NCI-H2171 (cell line): ENCODE measurements at places on chromosomes 3 and 15.

GRCh38 chr3:98809557-98809956, 46.4 kb downstream of the ST3GAL6 start:
- no peak for DNase-seq

DNA sequence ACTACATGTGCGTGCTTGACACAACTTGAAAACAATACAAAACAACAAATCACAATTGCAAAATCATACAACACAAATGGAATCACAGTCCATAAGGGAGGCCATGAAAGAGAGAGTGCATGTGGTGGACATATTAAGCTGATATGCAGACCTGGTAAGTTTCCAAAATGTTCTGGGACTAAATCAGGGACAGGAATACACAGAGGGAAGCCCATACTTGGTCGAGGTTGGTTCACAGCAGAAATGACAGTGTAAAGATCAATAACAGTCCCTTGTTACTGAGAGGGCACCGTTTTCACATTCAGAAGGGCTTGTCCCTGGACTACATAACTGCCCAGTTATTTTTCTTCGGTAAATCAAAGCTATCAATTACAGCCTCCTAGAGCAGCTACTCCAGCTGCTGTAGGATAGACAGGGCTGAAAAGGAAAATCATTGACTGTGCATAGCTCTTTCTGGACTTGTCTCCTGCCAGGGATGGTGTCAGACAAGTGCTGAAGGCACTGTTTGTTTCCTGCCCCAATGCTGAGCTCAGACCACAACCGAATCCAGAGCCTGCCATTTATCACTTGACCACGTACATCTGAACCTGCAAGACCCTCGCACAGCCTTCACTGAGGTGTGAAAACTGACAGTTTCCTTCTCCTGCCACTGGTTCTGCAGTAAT, 79.5 kb upstream of the KCNMB2 start:
- no peak for DNase-seq

DNA sequence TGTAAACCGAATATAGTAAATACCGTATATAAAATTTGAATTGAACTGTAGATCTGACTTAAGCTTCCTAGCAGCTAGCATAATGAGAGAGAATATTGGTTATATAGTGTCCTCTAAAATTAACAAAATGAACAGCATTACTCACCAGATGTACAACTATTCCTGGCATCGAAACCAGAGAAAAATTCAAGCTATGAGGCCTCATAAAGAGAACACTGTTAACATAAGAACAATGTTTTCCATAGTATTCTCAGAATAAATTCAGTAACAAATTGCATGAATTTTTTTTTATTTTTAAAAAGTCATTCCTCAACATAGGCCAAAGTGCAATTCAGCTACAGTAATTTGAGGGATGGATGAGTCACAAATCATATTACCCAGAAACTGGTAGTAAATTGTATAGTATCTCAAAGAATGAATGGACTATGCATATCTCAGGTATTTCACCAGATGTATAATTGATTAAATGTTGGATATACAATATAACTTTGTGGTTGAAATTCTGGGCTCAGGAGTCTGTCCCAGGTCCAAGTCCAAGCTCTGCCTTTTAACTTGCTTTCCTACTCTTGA, 5.0 kb downstream of the TMEM207 start:
- no peak for DNase-seq

- DNase-seq = peak; percentile 82
Observed at GRCh38 chr3:168047190-168047795, 48.4 kb downstream of the GOLIM4 start.

GRCh38 chr3:111998636-111999483, at the start of gene TAGLN3:
Gene TAGLN3, plus strand, starts transcription at chr3:111998922. Its CDS starts 501 bp downstream, at chr3:111999423.
- DNase-seq = peak; percentile 73

DNA sequence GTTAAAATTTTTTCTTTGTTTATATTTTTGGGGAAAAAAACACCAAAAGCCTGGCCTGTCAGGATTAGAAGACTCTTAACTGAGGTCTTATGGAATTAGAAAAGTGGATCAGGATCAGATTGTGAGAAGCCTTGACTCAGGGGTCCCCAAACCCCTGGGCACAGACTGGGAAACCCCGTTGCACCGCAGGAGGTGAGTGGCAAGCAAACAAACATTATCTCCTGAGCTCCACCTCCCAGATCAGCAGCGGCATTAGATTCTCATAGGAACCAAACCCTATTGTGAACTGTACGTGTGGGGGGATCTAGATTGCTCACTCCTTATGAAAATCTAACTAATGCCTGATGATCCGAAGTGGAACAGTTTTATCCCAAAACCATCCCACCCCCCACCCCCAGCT, 117.2 kb downstream of the TCF12 start:
- no peak for DNase-seq

DNA sequence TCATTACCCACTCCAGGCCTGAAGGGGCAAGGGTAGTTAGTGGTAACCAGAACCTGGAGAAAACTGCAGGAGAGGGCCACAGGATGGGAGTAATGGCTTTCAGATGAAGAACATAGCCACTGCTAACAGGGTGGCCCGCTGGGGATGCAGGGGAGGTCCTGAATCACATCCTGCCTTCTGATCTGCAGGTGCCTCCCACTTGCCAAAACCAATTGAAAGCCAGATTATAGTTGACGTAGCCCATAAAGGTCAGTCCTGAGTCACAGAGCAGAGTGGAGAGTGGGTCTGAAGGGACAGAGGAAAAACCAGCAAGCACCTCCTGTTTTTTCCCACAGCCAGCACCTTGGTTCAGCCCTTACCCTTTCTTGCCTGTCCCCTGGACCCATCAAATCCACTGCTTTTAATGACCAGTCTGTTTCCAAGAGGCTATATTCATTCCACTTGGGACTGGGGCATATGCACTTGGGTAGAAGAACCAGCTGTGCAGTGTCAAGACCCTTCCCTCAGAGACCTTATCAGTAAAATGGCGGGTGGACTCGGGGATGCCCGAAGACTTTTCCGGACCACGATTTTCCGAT, 646 bp upstream of the SLC35G2 start:
- DNase-seq = no peak

GRCh38 chr15:35047528-35047927, 37.6 kb downstream of the NANOGP8 start:
- DNase-seq = no peak

DNA sequence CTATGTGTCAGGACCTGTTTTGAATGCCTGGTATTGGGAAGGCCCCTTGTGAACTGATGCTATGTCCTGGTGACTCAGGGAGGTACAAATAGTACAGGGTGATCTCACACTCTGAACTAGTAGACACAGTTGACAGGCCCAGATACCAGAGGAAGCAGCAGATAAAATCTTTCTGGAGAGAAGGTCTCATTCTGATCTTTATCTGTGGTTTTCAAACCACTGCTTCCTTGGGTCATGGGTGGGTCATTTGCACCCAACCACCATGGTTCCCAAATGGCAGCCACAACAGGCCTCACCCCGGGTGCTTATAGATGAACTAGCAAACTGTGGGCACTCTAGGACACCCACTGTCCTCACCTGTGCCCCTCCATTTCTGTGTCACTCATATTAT, 43.4 kb downstream of the PXYLP1 start:
- DNase-seq = no peak

DNA sequence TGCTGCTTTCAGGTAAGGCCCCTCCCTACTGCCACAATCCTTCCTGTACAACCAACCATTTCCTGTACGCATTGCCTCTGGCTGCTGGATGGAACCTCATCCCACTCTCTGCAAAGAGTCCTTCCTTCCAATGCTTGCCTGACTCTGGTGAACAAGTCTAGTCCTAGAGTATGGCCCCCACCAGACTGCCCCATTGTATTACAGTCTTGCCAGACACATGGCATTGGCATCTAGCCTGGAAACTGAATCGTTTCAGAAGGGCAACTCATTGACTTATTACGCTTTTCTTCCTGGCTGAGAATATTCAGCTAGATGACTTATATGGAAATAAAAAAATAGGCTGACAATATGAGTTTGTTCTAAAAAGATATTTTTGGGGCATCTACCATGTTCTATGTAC, 170.3 kb downstream of the SUCLG2 start:
- DNase-seq = no peak

- peak; percentile 64 for DNase-seq
Observed at GRCh38 chr3:50516440-50516871, 13.0 kb upstream of the CACNA2D2 start.
